MV-4-11 (cell line): ENCODE measurements at places on chromosomes 5 and 9.
A peak's percentile ranks its signal among the peaks of the same experiment; 100 is the strongest.

DNA sequence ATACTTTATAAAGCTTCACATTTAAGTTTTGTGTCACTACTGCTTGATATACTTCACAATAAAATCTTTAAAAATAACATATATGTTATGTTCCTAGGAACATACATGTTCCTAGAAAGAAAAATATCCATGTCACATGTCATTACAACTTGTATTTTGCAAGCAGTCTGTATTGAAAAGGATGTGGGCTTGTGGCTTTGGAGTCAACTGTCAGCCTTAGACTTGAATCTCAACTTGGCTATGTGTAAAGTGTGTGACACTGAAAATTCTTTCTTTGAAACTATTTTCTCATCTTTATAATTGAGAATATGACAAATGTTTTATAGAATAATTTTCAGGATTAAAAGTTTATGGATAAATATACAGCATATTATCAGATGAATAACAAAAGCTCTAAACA lies 273.1 kb downstream of the KIAA0825 start:
- DNase-seq = peak; percentile 59

- peak; percentile 3 for DNase-seq
Observed at GRCh38 chr5:94849821-94850736, 231.6 kb downstream of the SLF1 start.

DNA sequence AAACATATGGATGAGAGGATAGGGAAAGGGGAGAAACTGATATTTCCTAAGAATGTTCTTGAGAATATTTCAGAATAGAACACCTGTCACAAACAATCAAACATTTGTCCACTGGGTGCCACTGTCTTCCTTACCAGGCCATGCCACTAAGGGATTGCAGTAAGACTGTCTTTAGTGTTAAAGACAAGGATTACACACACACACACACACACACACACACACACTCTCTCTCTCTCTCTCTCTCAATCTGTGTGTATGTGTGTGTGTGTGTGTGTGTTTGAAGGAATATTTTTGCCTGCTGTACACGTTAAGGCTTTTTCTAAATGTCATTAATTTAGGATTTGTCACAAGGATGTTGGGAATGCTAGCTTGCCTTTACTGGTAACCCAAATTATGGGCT lies 54.4 kb downstream of the CCDC192 start:
- DNase-seq = peak; percentile 53

DNA sequence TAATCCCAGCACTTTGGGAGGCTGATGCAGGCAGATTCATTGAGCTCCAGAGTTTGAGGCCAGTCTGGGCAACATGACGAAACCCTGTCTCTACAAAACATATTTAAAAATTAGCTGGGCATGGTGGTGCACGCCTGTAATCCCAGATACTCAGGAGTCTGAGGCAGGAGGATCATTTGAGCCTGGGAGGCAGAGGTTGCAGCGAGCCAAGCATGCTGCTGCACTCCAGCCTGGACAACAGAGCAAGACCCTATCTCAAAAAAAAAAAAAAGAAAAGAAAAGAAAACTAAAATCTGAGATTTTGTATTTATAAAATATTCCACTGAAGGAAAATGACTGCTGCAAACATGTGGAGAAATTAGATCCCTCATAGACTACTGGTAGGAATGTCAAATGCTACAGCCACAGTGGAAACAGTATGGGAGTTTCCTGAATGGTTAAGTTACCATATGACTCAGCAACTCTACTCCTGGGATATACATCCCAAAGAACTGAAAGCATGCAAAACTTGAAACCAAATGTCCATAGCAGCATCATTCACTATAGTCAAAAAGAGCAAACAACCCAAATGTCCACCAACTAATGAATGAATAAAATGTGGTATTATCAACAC lies 106.1 kb downstream of the UBAP2 start:
- DNase-seq = no peak
